Activated B cell treated with CpG ODN at 0.5 μM for 24 hours (primary cell): ENCODE measurements at places on chromosomes 4 and X. TPM values are rescaled to one million over a fixed set of nuclear protein-coding genes. Genes with fewer than 3 reads are reported as not detected.

DNA sequence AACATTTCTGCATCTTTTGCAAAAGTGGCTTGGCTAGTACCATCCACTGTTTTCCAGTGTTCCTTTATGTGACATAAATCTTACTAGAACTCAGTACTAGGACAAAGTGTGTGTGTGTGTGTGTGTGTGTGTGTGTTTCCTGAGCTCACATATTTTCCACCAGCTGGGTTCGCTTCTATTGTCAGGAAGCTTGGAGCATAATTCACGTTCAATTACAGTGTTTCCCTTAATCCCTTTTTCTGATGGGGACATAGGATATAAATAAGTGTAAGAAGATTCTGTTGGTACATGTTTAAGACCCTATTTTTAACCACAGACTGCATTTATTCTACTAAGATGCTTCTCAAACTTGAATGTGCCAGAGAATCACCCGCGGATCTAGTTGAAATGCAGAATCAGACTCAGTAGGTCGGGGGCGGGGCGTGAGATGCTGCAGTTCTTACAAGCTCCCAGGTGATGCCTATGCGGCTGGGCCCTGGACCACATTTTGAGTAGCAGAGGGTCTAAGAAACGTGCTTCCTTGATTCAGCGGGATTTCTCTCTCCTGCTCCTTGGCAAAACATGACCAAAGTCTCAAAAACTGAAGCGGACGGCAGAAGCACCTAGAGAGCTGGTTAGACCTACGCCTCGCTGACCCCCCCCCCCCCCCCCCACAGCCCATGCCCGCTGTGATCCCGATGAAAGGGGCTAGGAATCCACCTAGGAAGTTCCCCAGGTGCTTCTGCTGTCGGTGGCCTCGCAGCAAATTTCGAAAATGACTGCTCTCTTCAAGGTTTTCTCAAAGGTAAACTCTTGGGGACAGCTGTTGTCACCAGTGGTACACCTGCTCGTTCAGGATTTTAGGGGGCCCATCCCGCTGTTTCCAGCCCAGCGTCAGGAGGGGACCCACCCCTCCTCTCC is 797 bp downstream of the CD99L2 start:
- peak; percentile 18 for DNase-seq

GRCh38 chr4:38682336-38682735 is 18.3 kb downstream of the KLF3 start:
- DNase-seq = no peak

DNA sequence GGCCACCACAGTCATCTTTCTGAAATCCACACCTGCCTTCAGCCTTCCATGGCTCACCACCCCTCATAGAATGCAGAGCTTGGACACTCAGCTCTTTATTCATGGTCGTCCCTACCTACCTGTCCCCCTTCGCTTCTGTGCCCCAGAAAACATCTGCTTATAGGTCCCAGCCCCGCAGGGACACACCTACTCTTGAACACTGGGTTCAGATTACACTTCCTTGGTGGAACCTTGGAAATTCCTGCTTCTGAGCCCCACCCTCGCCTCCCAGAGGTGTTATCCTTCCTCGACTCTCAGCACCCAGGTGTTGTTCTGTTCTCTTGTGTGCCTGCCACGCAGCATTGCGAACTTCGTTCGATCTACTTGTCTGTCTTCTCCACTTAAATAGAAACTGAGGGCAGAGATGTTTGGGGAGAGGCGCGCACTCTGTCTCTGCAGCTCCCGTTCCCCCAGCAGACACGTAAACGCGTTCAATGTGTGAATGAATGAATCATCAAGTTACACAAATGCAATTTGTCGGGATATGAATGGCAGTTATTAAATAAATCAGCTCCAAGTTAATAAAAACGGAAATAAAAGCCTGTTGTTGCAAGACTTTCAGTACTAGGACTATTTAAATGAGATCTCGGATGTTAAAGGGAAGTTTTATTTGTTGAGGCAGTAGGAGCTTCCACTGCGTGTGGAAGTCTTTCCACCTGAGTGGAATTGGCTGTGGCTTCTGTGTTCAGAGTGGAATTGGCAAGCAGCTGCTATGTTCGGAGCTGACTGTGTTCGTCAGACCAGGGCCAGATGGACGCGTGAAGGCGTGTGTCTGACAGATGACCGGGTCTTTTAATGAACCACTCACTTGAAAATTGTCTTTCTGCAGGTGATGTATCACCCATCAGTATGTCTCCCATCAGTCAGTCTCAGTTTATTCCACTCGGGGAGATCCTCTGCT is 95.6 kb downstream of the STOX2 start:
- no peak for DNase-seq

GRCh38 chr4:152146244-152146643 is 385.4 kb upstream of the GATB start:
- DNase-seq = no peak

Gene FRAS1
- not detected in 2 replicates for total RNA-seq

GRCh38 chrX:22135994-22136684 is 104.0 kb downstream of the PHEX start:
- no peak for DNase-seq

DNA sequence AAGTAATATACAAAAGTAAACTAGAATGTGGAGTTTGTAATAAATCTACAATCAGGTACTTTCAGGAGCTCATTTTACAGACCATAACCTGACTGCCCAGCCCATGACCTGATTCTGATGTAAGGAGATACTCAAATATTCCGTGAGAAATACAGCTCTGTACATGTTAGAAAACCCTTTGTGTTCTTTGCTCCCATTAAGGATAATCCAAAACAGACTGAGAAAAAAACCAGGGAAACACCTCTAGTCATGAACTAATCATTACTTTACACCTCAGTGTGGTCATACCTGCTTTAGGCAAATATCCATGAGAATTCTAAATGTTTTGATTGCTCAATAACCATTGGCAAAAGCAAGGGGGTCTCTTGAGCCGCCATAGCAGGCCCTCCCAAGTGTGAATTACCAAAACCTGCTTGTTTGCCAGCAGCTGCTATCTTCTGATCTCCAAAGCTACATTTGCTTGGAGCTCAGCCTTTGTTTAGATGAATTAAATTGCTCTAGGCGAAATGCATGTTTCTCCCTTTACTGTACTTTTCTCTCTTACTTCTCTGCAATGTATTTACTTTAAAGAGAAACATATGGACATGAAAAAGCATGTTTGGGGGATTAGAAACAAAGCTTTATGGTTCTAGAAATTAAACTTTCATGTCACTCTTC is 79.1 kb downstream of the ANKRD50 start:
- DNase-seq = no peak

DNA sequence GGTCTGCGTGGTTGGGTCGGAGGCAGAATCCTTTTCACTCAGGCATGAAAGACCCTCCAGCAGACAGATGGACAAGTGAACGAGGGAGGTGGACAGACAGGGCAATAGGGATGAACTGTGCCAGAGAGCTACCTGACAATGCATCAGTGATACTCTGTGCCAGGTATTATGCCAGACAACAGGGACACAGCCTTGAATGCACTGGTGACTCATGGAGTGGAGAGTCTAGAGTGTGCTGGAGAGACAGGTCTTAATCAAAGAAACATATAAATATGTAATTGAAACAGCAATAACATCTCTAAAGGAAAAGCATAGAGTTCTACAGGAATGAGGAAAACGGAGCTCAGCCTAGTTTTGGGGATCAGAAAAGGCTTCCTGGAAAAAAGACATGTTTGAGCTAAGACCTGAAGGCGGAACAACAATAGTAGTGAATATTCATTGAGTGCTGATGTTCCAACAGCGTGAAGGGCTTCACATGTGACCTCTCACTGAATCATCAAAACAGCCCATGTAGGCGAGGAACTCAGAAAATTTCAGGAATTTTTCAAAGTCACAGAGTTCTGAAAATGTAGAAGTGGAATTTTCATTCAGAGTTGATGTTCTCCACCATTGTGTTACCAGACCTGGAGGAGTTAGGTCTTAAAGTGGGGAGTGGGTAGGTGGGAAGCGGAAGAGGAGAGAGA is 20.0 kb upstream of the FGFBP2 start:
- DNase-seq = no peak

- no peak for DNase-seq
Observed at GRCh38 chr4:73501664-73502265, 20.2 kb downstream of the AFM start.

GRCh38 chr4:25937801-25938200 is 23.8 kb downstream of the SMIM20 start:
- DNase-seq = no peak

DNA sequence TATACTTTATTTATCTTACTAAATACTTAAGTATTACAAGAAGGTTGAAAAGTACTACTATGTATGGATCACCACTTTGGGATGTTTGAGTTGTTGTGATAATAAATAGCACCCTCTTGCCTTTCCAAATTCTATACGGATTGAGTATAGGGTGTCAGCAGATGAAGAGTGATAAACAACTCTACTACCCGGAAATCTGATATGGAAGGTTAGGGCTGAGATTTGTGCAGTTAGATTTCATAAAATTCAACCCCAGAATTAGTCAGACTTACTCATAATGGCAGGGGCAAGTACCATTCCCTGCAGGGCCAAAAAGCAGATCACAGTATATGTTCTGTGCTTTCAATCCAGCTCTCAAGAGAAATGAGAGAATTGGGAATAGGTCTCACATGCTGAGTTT is 1008.9 kb upstream of the PCDH7 start:
- no peak for DNase-seq

GRCh38 chr4:52825460-52826090 is 36.5 kb upstream of the RASL11B start:
- DNase-seq = no peak
